Endothelial cell (in vitro differentiated cells): ENCODE measurements at places on chromosomes 1 and 21.

- DNase-seq, result no peak
Observed at GRCh38 chr21:43639470-43640353, 19.6 kb downstream of the HSF2BP start.

GRCh38 chr1:17565461-17566252 lies 26.2 kb downstream of the ARHGEF10L start:
- no peak for DNase-seq

DNA sequence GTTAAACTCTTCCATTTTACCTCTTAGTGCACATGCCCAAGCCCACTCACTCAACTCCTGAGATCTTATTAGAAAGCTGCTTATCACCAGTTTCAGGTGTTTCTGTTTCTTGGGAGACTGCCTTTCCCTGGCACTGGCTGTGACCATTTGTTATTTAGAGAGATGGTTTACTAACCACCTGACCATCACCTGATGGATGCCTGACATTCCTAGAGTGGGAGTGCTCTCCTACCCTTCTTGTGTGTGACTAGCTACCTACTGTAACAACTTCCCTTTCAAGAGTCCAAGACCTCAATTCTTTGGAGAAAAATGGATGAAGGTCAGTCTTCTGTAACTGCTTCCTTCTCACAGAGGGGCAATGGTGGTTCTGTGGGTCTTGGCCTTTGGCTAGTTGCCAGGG lies 755.2 kb upstream of the ADAMTS5 start:
- DNase-seq, result no peak

DNA sequence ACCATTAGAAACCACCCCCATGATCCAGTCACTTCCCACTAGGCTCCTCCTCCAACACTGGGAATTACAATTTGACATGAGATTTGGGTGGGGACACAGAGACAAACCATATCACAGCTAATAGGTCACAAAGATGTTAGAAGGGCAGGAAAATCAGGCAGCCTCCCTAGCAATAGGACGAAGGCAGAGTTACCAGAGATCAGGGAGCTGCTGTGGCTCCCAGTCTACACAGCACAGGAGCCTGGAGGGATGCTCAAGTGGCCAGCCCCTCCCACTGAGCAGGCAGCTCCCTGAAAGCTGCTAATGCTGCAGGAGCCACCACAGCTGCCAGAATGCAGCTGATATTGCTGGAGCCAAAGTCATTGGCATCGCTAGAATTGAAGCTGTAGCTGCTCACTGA lies 51.0 kb downstream of the CR1L start:
- no peak for DNase-seq

GRCh38 chr1:201184307-201185122 lies 6.1 kb upstream of the IGFN1 start:
- DNase-seq, result peak; percentile 20

DNA sequence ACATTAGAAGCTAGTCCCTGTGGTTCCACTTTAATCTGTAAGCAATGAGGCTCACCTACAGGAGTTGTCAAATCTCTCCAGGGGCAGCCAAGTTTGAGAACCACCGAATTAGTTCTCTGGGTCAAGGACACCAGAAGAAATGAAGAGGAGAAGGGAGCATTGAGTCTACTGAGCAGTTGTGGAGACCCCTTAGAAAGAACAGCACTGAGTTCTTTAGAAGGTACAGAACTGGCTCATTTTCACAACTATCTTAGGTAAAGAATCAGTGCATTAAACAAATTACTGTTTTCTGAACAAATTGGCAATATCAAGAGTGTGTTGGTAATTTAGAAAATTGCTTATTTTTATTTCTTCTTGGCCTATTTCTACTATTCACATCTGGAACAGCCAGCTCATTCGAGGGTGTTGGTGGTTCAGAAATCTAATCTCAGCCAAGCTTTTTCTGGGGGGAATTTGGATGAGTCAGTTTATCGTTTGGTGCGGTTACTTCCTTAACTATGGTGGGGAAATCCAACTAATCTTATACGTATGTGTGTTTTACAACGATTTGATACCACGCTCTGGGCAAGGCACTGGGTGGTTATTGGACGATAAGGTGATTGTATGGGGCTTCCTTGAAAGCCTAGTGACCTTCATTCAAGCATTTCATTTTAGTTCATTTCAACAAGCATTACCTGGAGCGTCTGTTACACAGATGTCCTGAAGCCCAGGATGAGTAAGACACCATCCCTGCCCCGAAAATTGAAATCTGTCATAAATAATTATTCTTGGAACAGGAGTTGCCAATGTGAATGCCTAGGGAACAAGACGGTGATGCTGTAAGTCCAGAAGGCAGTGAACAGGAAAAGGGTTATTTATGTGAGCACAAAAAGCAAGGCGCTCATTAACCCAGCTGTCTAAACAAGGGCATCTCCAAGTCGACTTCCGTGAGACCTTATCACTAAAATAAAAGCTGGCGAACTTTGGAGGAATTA lies 52.0 kb upstream of the TMPRSS2 start:
- DNase-seq, result no peak

DNA sequence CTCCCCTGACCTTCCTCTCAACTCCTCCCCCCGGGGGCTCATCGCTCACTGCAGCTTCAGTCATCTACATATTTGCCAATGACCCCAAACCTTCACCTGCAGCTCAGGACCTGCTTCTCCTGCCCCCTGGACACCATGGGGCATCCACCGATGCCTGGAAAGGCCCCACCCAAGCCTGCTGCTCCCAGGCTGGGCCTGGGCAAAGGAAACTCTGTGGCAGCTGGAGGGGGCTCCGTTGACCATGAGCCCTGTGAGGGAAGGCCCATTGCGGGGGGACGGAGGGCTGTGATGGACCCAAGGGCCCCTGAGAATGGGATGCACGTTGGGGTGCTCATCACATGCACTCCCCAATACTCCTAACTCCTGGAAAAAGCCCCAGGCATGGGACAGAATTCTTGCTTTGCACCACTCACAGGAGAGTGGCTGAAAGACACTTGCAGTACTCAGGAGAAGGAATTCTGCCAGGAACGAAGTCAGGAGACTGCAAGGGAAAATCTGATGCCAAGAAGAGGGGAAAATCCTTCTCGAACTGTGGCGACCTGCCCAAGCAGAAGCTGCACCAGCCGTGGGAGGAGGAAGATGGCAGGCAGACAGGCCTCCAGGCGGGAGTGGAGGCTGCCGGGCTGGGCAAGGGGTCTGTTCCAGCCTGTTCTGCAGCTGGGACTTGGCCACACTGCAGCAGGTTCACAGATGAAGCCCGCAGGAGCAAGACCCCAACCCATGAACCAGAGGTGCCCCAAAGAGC lies 18.4 kb downstream of the MATN1 start:
- DNase-seq, result no peak

- DNase-seq, result no peak
Observed at GRCh38 chr1:8374356-8374755, 56.4 kb downstream of the SLC45A1 start.

DNA sequence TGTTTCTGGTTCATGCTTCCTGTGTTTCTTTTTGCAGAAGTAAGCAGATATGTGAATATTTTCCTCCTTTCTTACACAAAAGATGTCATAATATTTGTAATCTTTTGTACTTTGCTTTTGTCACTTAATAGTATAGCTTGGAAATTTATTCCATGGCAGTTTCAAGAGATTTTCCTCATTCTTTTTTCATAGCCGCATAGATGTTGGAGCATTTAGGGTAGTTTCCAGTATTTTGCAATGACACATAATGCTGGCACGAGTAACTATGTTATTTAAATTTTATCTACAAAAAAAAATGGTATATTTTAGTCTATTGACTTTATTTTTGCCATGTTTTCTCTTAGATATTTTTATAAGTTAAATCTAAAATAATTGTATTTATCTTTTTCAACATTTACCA lies 40.7 kb downstream of the AGO3 start:
- DNase-seq, result no peak

DNA sequence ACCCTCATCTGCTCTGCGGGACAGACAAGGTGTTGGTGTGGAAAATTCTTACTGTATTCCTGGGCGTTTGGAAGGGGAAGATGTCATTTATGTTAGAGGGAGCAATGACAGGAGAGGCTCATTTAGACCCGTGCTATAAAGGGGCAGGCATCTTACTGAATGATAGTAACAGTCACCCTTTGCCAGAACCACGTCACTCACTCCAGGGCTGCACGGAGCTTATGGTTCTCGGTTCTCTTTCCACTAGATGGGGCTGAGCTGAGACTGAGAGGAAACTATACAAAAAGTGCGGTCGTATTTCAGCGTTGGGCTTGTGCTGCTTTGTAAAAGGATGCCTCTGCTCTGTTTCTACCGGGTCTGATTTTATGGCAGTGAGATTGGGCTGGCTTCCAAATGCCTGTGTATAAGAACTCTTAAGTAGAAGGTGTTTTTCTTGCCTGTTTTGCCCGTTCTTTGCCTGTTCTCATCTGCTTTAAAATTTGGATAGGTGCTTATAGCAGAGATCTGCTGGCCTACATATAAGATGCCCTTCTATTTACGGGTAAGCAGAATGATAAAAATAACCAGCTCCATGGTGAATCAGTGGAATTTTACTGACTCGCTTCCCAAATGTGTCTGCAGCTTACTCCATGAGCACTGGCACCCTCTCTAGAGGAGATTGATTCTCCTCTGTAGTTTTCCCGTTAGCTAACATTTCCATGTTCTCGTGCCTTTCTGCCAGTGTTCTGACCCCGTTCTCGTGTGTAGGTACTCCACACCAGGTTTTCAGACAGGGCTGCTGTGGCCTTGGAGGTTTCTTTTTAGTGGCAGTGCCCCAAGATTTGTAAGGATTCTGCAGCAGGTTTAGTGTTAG lies 55.9 kb downstream of the MRPS6 start:
- DNase-seq, result peak; percentile 21

DNA sequence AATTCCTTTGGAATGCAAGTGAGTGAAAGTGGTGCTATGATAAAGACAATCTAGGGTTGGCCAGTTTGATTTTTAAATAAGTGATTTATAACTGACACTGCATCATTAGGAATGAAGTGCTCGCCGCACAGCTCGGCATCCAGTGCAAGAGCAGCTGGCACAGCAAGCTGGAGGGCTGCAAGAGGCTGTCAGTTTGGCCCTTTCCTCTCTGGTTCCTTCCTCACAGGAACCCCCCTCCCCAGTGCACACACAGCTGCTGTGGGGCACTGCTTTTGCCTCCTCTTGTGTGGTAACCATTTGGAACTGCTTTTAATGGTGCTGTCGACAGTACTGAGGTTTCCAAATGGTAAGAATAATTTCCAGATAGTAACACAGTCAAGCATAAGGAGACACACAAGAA lies 10.4 kb upstream of the BCAR3 start:
- DNase-seq, result no peak

GRCh38 chr1:235504122-235504493 lies at the start of gene B3GALNT2:
Gene B3GALNT2, minus strand, starts transcription at chr1:235504452. Its CDS starts 200 bp downstream, at chr1:235504252.
- DNase-seq, result no peak

DNA sequence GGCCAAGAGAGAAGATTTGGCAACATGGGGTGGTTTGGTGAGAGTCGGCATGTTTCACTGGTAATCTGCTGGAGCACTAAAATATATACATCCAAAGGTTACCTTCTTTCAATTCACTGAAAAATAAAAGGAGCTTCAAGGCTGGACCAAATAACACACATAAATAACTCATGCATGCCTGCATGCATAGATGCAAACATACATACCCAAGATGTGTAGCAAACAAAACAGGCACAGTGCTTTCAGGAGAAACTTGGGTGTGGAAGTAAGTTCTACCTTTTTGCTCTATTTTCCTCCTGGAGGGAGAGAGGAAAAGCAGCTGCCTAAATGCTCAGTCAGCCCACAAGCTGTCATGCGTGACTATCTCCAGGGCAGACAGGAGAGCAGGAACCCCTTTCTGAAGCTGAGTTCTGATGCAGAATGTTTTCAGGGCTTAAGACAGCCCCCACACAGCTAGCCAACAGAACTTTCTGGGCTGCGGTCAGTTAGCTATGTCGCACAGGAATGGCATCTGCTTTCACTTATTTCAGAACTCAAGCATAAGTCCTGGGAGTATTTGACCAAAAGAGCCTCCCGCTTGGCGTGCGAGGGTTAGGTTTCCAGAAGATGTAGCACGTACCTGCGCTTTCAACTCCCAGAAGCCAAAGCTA lies 166.2 kb downstream of the TOMM20 start:
- no peak for DNase-seq

DNA sequence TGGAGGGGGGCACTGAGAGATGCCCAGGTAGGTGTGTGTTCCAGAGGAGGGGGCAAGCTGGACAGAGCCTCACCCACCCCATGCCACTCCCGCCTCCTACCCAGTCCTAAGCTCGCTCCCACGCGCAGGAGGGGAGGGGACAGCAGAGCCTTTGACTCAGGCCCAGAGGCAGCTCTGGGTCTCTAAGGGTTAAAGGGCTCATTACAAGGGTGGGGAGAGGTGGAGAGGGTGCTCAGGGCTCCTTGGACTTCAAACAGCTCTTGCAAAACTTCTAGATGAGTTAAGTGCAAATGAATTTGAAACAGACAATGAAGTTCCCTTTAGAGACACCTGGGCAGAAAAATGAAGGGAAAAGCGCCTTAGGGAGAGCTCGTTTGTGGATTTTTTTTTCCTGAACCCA lies 104.2 kb upstream of the CASZ1 start:
- DNase-seq, result no peak

DNA sequence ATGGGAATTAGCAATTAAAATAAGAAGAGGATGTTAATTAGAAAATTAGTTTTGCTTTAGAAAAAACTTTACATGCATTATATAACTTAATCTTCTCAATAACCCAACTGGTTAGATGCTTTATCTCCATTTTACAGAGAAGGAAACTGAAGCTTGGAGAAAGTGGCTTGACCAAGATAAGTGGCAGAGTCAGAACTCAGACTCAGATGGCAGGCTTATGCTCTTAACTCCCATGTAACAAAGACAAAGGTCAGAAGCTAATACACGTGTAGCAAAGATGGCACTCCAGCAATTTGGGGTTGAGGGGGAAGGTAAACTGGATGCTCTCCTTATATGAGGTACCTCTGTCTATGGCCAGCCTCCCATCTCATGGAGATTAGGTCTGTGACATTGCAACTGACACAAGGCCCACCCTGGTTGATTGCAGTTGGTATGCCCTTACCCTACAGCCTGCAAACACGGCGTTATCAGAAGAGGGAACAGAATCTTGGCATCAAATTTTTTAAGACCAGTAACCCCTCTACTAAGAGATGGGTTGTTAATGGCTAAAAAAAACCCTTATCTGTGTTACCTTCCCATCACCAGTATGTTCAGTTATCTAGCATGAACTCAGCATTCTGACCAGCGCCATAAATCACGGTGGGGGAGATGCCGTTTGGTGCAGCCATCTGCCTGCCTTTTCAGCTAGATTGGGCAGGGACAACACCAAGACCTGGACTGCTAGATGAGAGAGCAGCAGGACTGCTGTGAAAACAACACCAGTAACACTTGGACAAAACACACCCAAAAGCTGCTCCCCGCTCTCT lies 97.0 kb downstream of the UBR4 start:
- DNase-seq, result no peak

DNA sequence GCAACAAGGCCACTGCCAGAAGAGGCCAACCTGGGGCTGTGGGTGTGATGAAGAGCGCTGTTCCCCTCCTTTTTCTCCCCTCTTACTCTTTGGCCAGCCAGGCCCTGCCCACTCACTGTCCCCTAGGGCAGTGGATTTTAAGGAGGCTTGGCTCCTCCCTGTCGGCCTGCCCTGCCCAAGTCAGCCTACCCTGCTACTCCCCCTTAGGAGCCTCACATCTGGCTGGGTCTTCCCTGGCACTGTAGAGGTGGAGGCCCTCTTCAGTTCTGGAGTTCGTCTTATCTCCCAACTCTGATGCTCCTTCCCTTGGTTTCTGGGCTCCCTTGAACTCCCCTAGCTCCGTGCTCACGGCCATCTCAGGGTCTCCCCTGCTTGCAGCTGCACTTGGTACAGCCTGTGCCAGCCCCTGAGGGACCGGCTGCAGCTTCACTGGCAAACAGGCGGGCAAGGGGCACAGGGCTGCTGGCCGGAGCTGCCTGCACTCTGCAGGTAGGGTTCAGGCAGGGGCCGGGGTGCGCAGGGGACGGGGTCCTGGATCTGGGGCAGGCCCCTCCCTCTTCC lies 4.0 kb downstream of the AMPD2 start:
- no peak for DNase-seq

GRCh38 chr1:213119794-213120193 lies 68.8 kb downstream of the RPS6KC1 start:
- DNase-seq, result no peak
